NCI-H526 (cell line): ENCODE measurements at places on chromosomes 5 and 9.

- DNase-seq: peak; percentile 45
Observed at GRCh38 chr9:85610074-85610860, 131.5 kb downstream of the AGTPBP1 start.

- DNase-seq: no peak
Observed at GRCh38 chr9:128828719-128829452, 708 bp downstream of the SPOUT1 start.

DNA sequence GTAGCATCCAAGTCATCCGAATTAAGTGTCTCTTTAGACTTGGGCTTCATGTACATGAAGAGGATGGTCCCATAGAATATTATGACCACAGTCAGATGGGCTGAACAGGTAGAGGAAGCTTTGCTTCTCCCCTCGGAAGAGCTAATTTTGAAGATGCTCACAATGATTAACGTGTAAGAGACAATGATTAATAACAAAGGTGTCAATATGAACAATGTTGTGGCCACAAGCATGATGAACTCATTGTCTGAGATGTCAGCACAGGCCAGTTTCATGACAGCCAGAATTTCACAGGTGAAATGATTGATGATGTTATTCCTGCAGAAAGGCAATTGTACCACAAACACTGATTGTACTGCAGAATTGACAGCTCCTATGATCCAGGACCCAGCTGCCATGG is 626 bp downstream of the OR13C2 start:
- DNase-seq: no peak

DNA sequence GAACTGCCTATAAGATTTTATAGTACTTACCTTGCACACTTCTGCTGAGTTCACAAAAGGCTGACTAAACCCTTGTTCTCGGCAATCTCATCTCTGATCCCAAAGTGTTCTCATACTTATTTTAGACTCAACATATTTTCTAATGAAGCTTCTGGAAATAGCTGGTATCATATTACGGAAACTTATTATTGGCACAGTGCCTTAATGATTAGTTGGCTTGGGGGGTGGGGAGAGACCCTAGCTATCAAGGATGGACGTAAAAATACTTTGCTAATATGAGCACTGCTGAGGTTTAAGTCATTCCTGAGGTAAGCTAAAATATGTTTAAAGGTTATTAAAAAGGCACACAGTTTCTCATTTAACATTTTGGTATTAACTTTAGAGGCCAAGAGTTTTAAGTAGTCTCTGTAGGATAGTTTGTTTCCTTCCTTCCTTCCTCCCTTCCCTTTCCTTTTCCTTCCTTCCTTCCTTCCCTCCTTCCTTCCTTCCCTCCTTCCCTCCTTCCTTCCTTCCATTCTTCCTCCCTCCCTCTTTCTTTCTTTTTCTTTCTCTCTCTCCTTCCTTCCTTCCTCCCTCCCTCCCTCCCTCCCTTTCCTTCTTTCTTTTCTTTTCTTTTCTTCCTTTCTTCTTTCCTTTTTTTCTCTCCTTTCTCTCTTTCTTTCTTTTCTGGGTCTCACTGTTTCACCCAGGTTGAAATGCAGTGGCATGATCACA is 31.5 kb downstream of the ZSWIM6 start:
- DNase-seq: no peak

- peak; percentile 62 for DNase-seq
Observed at GRCh38 chr5:36507332-36507952, 99.0 kb upstream of the SLC1A3 start.

- no peak for DNase-seq
Observed at GRCh38 chr5:96812851-96813250, 5.1 kb upstream of the ERAP1 start.

- no peak for DNase-seq
Observed at GRCh38 chr9:136665704-136666371, 3.1 kb downstream of the EGFL7 start.

DNA sequence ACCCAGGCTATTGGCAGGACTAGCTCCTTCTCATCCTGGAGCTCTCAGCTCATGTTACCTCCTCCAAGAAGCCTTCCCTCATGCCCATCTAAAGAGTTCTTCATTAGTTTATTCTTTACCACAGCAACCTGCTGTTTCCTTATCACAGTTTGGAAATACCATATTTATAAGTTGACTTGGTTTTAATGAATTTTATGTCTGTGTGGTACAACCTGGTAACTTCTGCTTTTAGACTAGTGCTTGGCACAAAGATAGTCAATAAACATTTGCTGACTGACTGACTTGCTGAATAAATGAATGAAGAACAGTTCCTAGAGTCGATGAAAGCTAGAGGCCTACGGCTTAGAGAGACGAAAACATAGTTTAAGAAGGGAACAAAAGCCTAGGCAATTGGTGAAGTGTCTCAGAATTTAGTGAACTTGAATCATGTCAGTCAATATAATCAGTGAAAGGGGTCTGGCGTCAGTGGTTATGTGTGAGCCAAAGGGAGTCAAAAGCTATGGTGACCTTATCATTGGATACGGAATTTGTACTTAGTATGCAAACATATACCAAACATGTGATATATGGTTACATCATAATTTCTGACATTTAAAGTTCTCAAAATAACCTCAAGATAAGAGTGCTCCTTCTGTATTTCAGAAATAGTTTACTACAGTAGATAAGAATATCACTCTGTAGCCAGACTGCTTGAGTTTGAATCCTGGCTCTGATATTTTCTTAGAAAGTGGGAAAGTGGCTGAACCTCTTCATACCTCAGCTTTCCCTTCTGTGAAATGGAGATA is 239.5 kb downstream of the MCTP1 start:
- DNase-seq: no peak

DNA sequence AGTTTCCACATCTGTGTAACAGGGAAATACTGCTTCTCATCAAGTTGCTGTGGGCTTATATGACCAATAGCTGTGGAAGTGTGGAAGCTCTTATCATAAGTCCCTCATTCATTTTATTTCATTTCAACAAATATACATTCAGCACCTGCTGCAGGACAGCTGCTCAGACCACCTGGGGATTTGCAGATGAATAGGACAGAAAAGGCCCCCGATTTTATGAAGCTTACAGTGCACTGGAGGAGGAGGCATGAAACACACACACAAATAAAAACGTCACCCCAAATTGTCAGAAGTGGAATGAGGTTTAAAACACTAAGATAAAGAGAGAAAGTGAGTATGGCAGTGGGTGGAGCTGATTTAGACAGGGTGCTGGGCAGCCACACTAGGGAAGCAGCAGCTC is 107.2 kb downstream of the DRD1 start:
- no peak for DNase-seq

DNA sequence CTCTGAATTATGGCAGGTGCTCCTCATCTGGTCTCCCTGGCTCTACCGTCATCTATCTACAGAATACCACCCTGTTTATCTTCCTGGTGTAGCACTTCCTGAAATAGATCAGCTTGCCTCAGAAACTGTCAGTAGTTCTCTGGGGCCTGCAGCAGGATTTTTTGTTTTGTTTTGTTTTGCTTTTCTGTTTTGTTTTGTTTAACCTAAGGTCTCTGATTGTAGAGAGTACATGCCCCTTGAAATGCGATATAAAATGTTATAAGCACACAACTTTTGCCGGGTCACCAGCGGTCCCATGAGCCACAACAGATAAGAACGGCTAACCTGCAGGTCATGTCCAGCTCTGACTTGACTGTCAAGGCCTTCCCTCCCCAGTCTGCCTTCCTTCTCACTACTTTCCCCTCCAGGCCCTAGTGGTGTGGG is 26.6 kb upstream of the CREBRF start:
- no peak for DNase-seq

DNA sequence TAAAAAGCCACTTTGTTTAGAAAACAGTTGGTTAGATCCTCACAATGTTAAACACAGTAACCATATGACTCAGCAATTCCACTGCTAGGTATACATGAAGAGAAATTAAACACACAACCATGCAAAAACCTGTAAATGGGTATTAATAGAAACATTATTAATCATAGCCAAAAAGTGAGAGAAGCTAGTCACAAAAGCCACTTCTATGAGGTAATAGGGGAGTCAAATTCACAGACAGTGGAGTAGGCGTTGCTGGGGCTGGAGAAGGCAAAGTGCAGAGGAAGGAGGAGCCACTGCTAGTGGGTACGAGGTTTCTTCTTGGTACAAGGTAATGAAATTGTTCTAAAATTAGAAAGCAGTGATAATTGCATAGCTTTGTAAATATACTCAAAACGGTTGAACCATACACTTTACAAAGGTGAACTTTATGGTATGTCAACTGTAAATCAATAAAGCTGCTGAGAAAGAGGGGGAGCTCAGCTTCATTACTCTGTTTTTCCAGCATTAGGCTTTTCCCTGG is 364.4 kb downstream of the GADD45G start:
- no peak for DNase-seq

GRCh38 chr9:21933281-21933680 is 60.9 kb downstream of the CDKN2A start:
- no peak for DNase-seq

- DNase-seq: no peak
Observed at GRCh38 chr5:12119657-12120056, 215.4 kb upstream of the CTNND2 start.

DNA sequence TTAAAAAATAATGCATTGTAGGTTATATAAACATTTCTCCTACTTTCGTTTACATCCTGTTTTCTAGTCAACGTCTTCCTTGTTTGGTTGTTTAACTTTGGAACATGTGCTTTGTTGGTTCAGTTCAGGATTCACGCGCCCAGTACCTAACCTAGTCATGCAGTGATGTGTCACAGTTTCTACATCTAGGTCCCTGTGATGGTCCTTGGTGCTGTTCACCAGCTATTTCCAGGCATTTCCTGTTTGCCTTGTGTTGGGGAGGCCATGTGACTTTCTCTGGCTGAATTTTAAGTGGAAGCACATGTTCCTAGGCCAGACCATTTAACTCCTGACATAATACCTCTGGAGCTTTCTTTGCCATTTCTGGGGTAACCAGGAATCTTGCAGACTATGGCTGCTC is 292.3 kb downstream of the SMARCA2 start:
- no peak for DNase-seq
